Gastrocnemius medialis (tissue), 4 donors: ENCODE measurements at places on chromosomes 11 and 22.

DNA sequence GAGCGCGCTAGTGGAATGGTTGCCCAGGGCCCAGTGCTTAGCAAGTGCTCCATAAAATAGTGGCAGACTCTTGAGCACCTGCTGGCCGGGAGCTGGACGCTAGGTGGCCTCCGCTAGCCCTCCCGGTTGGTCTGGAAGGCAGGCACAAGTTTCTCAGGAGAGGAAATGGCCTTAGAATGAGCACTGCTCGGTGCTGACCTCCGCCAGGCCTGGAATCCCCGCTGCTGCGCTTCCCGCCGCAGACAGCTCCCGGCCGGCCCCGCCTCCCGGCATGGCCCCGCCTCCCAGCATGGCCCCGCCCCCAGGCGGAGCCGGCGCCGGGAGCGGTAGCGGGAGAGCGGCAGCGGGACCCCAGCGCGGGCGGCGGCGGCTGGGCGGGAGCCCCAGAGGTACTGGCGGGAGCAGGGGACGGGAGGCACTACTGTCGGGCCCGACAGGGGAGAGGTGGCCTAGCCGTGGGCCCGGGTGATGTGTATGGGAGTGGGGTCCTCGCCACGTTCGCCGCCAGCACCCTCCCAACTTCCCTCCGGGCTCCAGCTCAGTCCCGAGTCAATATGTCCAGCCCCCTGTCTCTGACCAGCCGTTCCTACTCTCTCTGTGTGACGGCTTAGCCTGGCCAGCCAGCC is at the start of gene SIPA1:
Gene SIPA1, plus strand, starts transcription at position 308 of the 626 bp plus-strand sequence. CDS start 2,821 bp downstream, outside the sequence.
- DNase-seq: peak; percentile 28

GRCh38 chr11:9600644-9601036 is 27.2 kb downstream of the WEE1 start:
- no peak for DNase-seq

DNA sequence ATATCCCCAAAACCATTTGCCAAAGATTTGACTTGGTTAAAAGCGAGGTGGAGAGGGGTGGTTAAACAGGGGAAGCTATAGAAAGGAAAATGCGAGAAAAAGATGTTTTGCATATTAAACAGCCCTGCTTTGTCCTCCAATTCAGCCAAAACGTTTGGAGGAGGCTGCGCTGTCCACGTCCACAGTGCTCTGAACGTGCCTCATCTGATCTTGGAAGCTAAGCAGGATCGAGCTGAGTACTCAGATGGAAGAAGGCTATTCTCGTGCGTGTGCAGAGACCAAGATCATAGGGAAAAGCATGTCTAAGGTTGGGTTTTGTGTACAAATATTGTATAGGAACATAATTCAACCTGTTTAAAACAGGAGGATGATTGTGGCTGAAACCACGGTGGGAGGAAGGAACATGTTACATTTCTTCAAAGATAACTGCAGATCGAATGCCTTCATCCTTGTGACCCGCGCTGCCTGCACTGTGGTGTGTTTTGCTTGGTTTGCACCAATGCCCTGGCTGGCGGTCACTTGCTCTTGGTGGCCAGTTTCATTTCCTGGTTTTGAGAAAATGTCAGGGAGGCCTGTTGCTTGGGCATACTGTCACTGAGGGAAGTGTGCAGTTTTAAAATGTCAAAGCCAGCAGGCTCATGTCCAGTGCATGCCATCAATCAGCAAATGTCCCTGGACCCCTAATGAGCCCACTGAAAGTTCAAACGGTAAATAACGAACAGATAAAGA is 40.4 kb downstream of the FLI1 start:
- peak; percentile 14 for DNase-seq

GRCh38 chr11:111766834-111767142 is 599 bp upstream of the PPP2R1B start:
- no peak for DNase-seq

GRCh38 chr11:90845126-90845525 is 622.3 kb upstream of the CHORDC1 start:
- DNase-seq: no peak

DNA sequence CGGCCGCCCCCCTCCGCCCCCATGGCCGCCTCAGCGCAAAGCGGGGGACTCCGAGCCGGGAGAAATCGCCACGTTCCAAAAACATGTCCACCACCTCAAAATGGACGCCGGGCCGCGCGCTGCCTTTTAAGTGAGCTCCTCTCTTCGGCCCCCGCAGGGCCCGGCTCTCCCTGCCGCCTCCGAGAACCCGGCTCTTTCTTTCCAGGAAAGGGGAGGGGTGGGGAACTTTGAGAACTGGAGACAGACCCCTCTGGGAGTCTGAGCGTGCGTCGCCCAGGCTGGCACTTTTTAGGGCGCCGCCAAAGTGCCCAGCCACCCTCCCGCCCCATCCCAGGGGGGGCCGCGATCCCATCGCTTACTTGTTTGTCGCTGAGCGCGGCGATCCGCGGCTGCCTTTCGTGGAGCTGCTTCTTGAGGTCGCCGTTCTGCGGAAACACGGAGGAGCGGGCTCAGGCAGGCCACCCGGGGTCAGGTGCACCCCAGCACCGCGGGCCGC is 1.6 kb downstream of the PHF21B start:
- no peak for DNase-seq

DNA sequence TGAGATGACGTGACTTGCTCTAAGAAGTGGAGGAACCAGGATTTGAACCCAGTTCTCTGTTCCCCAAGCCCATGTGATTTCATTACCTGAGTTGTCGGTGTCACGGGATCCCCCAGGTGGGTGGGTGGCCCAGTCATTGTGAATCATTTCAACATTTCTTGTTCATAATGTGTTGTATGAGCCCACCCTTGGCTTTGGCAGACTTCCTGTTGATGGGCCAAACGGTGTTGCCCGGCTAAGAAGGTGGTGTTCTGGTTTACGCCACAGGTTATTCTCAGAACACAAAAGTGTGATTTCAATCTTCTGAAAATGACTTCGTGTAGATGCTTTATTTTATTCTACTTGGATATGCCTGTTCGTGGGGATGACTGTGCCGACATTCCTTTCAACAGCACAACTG is 21.6 kb upstream of the ST14 start:
- DNase-seq: no peak

DNA sequence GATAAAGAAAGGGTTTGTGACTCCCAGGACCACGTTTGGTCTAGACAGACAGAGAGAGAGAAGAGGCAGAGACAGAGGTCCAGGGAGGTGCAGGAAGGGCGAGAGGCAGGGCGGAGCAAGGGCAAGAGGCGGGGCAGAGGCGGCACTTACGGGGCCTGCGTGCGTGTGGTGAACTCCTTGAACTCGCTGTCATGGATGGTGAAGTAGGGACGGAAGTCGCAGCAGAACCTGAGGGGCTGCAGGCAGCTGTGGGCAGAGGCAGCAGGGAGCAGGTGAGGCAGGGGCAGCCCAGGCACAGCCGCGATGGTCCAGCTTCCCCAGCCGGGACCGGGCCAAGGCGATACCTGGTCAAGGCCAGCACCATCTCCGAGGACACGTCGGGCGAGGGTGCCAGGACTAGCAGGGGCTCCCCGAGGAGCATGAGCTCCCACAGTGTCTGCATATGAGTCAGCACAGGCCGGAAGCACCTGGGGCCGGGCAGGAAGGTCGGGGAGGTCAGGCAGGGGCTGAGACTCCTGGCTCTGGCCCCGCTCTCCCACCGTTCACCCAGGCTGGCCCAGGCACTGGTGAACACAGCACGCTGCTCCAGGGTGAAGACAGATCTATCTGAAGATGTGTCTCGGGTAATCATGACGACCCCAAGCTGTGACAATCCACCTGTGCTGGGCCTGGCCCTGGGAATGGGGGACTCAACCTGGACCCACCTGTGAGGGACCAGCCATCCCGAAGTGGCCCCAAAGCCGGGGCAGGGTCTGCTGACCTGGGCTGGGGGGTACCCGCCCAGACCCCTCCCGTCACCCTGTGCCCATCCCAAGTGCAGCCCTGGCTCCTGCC is 7.2 kb upstream of the PLXNB2 start:
- DNase-seq: no peak

GRCh38 chr22:30236875-30237274 is 9.7 kb downstream of the LIF start:
- no peak for DNase-seq

GRCh38 chr22:23984430-23984829 is 4.5 kb downstream of the GSTT2 start:
- no peak for DNase-seq

- no peak for DNase-seq
Observed at GRCh38 chr11:19905280-19905853, 192.7 kb downstream of the NAV2 start.

DNA sequence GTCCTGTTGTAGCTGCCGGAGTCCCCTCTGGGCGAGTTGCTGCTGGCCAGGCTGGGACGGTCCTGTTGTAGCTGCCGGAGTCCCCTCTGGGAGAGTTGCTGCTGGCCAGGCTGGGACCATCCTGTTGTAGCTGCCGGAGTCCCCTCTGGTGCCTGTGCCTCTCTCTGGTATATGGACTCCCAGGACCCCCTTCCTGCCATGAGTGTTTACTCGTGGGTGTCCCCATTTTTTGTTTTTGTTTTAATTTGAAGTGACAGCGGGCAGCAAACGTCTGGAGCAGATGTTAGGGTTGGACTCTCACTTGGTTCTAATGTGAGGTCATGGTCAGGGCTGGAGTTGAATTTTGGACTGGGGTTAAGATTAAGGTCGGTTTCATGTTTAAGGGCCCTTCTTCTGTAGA is 14.2 kb downstream of the SHANK3 start:
- DNase-seq: no peak

DNA sequence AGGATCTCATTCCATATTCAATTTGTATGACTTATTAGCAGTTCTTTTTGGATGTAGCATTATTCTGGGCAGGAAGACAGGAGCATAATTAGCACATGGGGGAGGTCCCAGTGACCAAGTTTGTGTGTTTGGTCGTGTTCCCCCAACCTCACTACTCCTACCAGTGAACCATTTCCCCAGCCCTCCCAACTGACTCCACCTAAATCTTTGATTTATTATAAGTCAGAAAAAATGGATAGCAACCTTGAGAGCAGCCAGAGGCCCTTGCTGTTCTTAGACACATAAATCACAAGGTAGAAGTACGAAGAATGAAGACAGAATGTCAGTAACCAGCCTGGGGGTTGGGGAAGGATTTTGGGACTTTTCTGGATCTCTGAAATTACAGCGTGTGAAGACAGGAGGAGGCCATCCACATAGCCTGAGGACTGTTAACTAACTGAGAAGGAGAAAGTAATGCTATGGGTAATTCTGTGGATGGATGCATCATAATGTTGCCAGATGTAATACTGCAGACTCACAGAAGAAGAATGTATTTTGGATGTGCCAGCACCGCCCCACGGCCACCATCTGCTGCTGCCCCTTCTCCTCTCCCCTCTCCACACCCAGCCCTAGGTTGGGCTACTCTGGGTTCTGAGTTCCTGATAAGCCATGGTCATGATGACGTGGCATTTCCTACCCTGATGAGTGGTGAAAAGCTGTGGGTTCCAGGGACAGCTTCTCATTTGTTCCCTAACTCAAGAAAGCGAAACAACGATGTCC is 124.3 kb upstream of the TTC12 start:
- DNase-seq: peak; percentile 18

GRCh38 chr22:23793326-23793725 is 6.6 kb downstream of the SMARCB1 start:
- no peak for DNase-seq

GRCh38 chr11:33778675-33779074 is 4.4 kb upstream of the FBXO3 start:
- no peak for DNase-seq

- DNase-seq: peak; percentile 97
Observed at GRCh38 chr11:65382804-65383368, 440 bp upstream of the SLC25A45 start.

- DNase-seq: no peak
Observed at GRCh38 chr11:3824714-3825472, 15.9 kb downstream of the RHOG start.

- DNase-seq: no peak
Observed at GRCh38 chr22:46408568-46409506, 73.3 kb downstream of the TRMU start.

DNA sequence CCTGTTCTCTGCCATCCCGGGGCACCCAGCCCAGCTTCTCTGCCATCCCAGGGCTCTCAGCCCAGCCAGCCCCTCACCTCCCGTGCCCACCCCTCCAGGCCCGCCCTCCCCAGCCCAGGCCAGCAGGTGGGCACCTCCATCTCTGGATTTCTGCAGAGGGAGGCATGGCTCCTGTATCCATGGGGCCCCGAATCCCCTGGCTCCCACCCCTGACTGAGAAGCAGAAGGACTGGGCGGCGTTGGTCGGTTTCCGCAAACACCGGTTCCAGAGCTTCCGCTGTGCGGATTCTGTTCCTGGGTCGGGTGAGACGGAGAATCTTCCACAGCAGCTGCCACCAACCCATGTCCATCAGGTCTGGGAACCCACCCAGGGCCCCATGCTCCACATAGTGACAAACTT is 240.3 kb downstream of the BRD1 start:
- no peak for DNase-seq

DNA sequence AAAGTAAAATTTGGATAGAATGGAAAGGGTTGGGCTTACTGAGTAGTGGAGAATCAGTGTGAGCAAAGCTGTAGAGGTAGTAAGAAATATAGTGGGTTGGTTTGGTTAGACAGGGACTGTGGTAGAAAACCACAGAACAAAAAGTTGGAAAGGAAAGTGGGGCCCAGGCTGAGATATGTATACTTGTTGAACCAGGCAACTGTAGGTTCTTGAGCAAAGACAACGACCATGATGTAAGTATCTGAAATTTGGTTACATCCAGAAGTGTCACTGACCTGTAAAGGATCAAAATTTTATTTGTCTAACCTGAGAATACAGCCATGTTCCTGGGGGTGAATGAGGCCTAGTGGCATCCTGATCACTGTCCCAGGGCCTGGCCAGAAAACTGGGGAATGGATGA is 114.1 kb downstream of the STIM1 start:
- no peak for DNase-seq

DNA sequence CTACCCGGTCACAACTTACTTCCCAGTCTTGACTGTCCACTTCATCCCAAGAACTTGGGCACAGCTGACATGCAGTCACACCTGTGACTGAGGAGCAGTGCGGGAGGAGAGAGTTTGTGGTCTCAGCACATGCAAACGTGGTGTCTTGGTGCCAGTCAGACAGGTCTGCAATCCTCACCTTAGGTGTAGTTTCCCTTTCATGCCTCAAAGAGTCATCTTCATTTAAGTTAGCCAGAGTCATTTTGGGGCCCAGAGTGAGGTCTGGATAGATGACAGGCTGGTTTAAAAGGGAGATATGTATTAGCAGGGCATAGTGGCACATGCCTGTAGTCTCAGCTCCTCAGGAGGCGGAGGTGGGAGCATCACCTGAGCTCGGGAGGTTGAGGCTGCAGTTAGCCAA is 108.5 kb upstream of the SORL1-AS1 start:
- DNase-seq: no peak

- DNase-seq: no peak
Observed at GRCh38 chr11:104925850-104926249, 27.6 kb upstream of the CASP12 start.

GRCh38 chr11:90465553-90465952 is 242.7 kb upstream of the CHORDC1 start:
- DNase-seq: no peak
